ENCODE measurements at places on chromosomes 12 and 14.

DNA sequence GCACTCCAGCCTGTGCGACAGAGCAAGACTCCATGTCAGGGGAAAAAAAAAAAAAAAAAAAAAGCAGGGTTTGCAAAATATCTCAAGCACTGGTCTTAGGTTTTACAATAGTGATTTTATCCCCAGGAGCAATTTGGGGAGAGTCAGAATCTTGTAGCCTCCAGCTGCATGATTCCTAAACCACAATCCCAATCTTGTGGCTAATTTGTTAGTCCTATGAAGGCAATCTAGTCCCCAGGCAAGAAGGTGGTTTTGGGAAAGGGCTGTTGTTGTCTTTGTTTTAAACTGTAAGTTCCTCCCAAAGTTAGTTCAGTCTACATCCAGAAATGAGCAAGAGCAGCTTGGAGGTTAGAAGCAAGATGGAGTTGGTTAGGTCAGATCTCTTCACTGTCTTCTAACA is 135.7 kb downstream of the PLXNC1 start:
- no peak for DNase-seq

DNA sequence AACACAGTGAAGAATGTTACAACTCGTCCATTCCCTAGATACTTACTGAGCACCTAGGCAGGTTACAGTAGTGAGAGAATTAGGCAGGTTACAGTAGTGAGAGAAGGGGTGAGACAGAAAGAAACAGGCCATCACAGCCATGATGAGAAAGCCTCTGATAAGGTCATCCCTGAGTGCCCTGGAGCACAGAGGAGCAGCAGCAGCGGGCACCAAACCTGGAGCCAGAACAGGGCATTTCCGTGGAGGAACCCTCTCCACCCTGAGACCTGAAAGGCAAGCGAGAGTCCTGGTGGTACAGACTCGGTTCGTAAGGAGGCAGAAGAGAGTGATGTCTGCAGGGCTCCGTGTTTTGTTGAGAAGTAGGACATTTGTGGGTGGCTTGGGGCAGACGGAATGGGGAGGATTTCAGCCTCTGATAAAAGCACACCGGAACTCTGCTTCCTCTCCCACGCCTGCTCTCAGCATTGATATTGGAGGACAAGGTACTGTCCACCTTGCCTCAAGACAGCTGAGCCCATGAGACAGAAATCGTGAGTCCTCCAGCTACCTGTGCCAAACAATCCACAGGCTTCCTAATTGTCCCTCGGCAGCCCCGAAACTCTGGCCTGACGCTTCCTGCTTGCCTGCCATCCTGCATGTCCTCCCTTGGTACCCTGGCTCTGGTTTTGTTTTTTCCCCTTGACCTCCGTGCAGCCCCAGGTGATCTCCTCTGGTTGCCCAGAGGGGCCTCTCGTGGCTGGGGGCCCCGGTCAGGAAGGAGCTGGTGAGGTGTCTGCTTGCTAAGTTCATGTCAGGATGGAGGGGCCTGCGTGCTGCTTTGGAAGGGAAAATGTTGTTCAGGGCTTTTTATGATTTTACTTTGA is 136.1 kb downstream of the GCH1 start:
- no peak for DNase-seq

GRCh38 chr12:122362755-122363154 is 59.7 kb downstream of the CLIP1 start:
- no peak for DNase-seq

DNA sequence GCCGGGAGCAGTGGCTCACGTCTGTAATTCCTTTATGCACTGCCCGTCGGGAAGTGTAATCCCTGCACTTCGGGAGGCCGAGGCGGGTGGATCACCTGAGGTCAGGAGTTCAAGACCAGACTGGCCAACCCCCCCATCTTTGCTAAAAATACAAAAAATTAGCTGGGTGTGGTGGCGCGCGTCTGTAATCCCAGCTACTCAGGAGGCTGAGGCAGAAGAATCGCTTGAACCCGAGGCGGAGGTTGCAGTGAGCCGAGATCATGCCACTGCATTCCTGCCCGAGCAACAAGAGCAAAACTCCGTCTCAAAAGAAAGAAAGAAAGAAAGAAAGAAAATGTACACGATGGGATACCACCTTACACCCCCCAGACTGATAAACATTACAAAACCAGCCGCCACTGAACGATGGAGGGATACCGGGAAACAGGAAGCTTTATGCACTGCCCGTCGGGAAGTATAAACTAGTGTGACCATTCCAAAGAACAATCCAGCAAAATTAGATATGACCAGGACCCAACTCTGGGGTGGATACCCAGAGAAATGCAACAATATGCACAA is 1.1 kb downstream of the ABCD4 start:
- no peak for DNase-seq

GRCh38 chr12:51216642-51217041 is 1.2 kb downstream of the POU6F1 start:
- no peak for DNase-seq

- DNase-seq: no peak
Measured at GRCh38 chr14:68729556-68729955, 63.3 kb downstream of the ZFP36L1 start.

DNA sequence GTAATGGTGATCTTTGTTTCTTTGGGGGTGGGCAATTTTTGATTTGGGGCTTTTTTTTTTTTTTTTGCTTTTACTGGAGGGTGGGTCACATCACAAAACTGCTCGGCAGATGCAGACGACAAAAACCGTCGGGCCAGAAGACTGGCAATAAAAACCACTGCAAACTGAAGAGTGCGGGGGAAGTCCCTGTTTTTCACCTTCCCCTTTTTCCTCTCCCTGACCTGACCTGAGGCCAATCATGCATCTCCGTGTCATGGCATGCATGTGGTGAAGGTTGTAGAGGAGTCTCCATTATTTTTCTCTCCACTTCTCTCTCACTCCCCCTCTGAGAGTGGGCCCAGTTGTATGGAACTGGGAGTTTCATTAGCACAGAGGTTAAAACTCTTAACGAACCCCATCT is 57.5 kb downstream of the AP5M1 start:
- no peak for DNase-seq

GRCh38 chr14:68781161-68782021 is 11.5 kb downstream of the ZFP36L1 start:
- DNase-seq: no peak

GRCh38 chr14:94857950-94858349 is 88.0 kb upstream of the GSC start:
- DNase-seq: no peak

DNA sequence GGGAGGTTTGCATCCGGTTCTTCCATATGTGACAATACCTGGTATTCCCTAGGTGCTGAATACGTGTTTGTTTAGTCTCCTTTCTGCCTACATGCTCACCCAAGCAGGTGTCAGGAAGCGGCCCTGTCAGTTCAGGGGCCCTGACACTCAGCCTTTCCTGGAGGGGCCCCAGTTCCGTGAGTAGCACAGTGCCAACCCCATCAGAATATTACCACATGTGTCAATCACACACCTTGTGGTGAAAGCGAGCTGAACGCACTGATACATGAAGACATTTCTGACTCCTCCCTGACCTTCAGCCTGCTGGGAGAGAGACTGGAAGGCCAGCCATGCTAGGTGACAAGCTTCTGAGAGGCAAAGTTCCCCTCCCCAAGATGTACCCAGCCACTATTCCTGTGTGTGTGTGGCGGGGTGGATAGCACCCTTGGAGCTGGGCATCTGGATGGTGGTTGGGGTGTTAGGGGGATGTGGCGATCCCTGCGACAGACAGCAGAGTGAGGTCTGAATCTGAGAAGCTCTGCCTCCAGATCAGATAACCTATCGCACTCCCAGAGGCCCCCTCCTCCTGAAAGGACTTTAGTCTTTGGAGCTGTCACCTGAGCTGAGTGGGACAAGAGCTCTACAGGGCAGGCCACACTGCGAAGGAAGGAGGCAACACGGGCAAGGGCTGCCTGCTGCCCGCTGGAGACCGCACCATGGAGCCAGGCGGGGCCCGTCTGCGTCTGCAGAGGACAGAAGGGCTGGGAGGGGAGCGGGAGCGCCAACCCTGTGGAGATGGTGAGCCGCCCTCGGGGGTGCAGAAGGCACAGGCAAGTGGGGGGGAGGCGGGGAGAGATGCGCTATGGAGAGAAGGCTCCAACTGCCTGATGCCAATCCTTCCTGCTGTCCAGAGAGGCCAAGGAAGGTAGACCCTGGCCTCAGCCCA is at the start of gene SOAT2:
TSS of gene SOAT2 (plus strand) at position 604 of the 925 bp plus-strand sequence. CDS start at position 696, 92 bp downstream.
- DNase-seq: no peak

GRCh38 chr12:119156401-119157044 is 22.2 kb upstream of the HSPB8 start:
- no peak for DNase-seq

- no peak for DNase-seq
Measured at GRCh38 chr12:65343230-65343629, 64.7 kb downstream of the MSRB3 start.

GRCh38 chr14:29706700-29707099 is 220.9 kb downstream of the PRKD1 start:
- DNase-seq: no peak

DNA sequence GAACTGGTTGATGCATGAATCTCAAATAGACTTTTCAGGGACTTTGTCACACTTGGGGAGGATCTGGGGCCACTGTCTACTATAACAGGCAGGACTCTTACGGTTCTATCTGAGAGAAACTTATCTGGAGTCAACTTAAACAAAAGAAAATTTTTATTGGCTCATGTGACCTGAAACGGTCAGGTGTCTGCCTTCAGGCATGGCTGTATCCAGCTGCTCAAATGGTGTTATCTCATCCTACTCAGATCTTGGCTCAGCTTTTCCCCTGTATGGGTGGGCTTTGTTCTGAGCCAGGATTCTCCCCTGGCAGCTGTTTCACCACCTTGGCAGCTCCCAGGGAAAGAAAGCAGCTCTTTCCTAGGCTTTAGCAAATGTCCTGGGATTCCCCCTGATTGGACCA is 183.2 kb upstream of the MYL2 start:
- DNase-seq: no peak

Measured in fibroblast of skin of scalp (primary cell).